ENCODE measurements at places on chromosomes 11 and 22.

GRCh38 chr11:11589437-11589836 lies 32.4 kb downstream of the GALNT18 start:
- no peak for DNase-seq

DNA sequence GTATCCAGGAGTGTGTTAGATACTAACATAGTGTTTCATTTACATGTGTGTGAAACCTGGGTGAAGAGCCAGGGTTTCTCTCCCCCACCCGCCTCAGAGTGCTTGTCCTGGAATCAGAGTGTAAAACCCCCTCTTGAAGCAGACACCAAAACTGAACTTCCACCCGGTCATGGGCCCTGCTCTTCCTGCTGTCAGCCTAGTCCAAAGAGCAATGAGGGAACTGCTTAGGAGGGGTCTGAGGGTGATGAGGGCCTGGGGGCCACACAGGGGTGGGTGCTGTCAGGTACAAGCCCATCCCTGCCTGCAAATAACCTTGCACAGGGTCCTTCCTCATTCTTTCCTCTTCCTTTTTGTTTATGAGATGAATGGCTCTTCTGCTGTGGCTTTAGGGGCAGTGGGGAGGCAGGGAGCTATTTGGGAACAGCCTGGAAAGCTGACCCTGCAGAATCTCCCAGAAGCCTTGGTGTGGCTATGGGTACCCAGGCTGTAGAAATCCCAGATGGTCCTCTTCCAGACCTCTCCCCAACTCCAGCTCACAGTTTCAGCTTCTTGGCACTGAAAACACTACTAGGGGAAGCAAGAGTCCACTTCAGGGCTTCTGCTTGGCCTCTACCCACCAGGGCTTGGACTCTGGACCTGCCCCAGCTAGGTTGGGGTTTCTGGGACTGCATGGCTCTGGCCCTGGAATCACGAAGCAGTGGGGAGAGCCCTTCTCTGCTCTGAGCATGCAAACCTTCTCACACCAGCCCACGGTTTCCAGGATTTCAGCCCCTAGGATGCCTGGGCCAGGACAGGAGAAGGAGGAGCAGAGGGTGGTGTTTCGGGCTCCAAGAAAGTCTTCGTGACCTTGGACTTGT lies 8.5 kb downstream of the BATF2 start:
- DNase-seq = no peak

- peak; percentile 50 for DNase-seq
Observed at GRCh38 chr11:6566704-6567370, 36.6 kb downstream of the RRP8 start.

DNA sequence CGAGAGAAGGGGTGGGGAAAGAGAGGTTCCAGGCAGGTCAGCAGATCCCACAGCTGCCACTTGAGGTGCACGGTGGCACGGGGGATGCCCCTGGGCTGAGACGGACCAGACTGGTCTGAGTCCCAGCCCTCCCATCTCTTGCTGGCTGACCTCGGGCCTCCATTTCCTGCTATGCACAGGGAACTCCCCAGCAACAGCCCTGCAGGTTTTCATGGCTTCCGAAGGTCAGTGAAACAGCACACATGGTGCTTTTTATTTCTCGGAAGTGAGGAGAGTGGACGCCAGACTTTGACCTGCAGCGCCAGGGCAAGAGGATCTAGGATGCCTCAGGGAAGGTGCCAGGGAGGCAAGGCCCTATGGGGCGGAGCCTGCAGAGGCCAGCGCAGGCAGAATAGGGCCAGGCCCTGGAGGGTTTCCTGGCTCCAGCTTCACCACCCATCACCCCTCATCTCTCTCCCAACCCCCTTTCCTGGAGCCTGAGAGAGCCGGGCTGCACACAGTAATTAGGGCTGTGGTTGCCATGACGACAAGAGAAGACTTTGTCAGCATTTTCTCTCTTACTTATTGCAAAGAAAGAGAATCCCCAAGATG lies 29.5 kb downstream of the SLC22A12 start:
- DNase-seq = no peak

GRCh38 chr22:45284705-45285262 lies at the start of gene UPK3A:
UPK3A (plus strand) TSS chr22:45284949; CDS start chr22:45285014, 65 bp downstream.
- DNase-seq = peak; percentile 85

GRCh38 chr11:110075105-110075846 lies 17.9 kb upstream of the ZC3H12C start:
- DNase-seq = no peak

GRCh38 chr11:16001899-16002426 lies 354.4 kb downstream of the SOX6 start:
- no peak for DNase-seq

DNA sequence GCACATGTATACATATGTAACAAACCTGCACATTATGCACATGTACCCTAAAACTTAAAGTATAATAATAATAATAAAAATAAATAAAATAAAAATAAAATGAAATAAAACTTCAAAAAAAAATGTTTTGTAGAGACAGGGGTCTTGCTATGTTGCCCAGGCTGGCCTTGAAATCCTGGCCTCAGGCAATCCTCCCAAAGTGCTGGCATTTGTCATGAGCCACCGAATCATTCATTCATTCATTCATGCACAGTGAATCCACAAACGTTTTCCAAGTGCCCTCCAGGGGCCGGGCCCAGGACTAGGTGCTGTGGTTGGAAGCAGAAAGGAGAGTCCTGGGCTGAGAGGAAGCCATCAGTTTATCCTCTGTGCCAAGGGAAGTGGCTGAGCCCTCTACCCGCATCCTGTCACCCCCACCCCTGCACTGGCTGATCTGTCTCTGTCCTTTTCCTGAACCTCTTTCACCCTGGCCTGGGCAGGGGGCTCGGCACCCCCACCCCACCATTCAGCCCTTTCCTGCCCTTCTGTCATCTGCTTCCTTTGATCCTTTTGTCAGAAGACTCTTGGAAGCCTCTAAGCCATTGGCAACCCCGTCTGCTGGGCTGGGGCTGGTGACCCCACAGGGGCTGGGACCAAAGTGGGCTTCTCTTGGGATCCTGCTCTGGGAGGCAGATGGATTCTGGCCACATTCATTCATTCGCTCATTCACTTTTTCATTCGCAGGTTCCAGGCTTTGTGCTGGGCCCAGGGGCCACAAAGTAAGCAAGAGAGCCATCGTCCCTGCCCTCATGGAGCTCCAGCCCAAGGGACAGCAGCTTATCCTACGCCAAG lies 84.3 kb downstream of the IGLL1 start:
- DNase-seq = no peak

- DNase-seq = no peak
Observed at GRCh38 chr11:127044535-127044934, 44.0 kb upstream of the KIRREL3 start.

DNA sequence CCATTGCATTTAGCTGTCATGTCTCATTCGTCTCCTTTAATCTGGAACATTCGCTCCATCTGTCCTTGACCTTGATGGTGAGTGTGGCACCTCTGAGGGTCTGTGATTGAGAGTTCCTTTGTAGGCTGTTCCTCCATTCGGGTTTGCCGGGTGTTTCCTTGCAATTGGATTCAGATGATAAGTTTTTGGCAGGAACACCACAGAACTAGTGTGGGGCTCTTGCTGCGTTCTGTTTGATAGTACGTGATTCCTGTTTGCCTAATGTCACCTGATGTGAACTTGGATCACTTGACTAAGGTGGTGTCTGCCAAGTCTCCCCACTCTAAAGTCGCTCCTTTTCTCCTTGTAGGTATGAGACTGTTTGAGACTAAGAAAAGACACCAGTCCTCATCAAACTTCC lies 109.7 kb upstream of the TMEM45B start:
- no peak for DNase-seq

GRCh38 chr11:5809122-5809519 lies 397 bp downstream of the OR52N2 start:
- no peak for DNase-seq

- no peak for DNase-seq
Observed at GRCh38 chr11:65766535-65766934, 14.2 kb downstream of the AP5B1 start.

- DNase-seq = peak; percentile 25
Observed at GRCh38 chr22:29136782-29137700, 64.2 kb downstream of the KREMEN1 start.

DNA sequence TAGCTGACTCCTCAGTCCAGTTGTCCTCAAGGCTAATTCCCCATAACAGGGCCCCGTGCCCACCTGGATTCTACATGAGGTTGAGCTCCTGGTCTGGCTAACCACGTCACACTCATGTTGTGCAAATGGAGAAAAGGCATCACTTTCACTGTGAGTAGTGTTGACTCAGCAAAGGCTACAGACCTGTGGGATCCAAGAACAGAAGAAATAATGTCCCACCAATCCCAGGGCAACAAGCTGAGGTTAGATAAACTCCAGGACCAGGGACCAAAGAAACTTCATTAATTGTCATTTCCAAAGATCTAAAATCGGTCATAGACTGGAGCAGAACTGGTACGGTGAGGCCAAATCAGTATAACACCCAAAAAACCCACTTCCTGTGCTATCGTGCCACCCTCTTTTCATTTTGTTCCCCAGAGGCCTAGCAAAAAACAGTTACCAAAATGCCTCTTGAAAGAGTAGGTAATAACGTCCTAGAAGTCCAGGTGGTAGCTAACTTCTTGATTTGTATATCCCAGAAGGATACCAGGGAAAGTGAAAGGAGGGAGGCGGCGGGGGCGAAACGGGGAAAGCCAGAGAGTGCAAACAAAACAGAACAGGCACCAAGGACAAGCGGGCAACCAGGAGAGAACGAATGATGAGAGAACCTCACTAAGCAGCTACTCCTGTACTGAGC lies 1.4 kb downstream of the PCSK7 start:
- DNase-seq = no peak

DNA sequence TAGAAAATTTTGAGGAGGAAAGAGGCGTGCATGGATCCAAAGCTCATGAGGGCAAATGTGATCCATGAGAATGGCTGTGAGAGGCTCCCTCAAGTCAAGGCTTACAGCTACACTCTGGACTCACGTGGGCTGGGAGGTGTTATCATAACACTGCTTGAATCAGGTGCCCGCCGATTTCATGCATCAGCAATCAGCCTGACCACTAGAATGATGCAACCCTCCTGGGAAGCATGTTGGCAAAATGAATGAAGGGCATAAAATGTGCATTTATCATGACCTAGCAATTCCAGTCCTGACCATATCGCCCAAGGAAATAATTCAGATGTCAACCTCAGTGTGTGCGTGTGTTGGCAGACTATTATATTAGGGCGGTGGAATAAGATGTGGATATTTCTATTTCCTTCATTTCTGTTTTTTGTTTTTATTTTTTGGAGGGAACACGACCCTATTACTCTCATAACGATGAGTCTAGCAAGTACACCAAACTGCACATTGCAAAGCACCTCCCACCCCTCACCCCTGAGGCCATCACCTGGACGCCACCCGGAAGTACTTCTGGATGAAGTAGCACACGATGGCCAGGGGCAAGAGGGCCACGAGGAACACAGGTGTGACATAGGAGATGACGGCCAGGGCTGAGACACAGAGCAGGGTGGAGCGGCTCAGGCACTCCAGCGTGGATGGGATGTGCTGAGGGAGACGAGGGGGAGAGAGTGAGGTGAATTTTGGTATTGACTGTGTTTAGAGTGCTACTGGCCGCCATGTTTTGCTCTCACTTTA lies 15.7 kb upstream of the KCNJ11 start:
- DNase-seq = no peak

DNA sequence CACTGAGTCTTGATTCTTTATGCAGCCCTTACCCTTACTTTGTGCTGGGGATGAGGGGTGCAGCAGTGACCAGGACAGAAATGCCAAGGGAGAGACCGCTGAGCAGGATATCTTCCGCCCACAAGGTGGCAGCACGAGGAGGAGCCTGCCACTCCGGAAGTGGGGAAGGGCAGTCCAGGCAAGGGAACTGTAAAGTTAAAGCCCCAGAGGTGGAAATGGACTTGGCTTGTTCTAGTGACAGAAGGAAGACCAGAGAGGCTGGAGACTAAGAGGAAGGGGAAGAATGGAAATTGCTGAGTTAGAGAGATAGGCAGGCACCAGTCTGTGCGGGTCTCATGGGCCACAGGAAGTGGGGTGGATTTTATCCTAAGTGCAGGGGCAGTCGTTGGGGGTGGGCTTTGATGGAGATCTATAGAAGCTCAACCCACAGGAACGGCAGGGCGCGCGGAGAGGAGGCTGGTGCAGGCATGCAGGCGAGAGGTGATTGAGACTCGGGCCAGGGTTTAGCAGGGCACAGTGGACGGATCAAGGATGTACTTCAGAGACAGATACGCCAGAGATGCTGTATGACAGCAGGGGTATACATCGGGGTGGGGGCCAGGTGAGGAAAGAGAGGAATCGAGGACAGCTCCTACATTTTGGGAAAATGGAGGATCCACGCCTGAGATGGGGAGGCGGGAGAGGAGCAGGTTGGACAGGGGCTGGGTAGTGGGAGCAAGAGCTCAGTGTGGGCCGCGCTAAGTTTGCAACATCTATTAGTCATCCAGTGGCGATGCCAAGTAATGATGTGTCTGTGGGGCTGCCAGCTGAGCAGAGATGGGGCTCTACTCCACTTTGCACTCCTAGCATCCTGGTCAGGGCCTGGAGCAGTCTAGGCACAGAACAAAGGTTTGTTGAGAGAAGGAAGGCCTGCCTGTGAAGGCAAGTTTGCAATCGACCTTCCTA lies 3.3 kb upstream of the GRK2 start:
- peak; percentile 85 for DNase-seq

- DNase-seq = no peak
Observed at GRCh38 chr22:19139974-19140373, 4.5 kb downstream of the ESS2 start.

DNA sequence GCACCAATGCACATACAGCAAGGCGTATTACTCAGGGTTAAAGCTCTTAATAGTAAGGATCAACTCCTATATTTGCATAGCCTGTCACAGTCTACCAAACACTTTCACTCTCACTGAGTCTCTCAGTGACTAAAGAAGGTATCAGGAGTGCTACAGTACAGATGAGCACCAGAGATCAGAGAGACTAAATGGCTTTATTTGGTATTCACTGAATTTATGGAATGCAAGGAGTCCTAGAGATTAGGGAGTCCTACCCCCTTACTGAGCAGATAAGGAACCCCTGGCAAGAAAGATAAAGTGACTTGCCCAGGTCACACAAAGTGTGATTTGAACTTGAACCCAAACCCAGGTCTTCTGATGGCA lies 396.4 kb upstream of the CCDC90B start:
- DNase-seq = no peak

DNA sequence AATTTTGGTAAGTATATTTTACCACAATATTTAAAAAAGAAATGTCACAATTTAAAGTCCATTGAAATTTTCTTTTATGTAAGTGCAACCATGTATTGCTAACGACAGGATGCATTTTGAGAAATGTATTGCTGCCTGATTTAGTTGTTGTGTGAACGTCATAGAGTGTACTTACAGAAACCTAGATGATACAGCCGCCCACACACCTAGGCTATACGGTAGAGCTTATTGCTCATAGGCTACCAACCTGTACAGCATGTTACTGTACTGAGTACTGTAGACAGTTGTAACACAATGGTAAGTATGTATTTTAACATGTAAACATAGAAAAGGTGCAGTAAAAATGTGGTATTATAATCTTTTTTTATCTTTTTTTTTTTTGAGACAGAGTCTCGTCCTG lies 48.1 kb downstream of the CBL start:
- DNase-seq = no peak
